Ecto neural progenitor cell (in vitro differentiated cells): ENCODE measurements at places on chromosomes 13 and 19.

GRCh38 chr19:46609511-46610412 lies 8.6 kb downstream of the CALM3 start:
- DNase-seq: no peak

DNA sequence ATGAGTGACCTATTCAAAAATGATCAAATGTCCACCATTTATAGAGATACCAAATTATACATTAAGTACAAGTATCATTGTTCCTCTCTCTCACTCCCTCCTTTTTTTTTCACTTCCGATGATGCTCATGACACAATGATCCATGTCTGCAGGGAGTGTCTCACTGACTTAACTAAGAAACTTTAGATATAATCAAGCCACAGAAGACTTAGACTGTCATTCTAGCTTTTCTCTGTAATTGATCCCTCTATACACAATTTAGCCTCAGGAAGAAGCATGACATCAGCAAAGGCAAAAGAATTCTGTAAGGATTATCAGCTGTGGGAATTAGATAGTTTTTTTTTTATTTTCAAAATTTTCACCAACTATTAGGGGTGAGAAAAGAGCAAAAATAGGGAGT lies 734.9 kb upstream of the PCDH9 start:
- DNase-seq: no peak

GRCh38 chr19:56120371-56121179 lies 520 bp downstream of the ZNF787 start:
- DNase-seq: peak; percentile 78

DNA sequence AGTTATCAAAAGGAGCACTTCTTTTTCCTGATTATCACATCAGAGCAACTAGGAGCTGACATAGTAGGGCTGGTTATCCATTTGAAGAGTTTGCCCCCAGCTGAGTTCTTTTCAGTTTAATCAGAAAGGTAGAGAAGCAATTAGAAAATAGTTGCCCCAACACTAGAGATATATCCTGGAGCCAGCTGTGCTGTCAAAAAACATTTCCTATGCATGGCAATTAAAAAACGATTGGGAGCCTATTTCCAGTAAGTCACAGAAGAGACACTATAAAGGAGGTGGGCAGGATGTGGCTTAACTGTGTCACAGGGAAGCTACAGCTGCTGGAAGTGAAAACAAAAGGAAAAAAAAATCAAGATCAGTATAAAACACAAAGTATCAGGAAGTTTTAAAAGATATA lies 155.7 kb upstream of the SLITRK1 start:
- DNase-seq: no peak

- DNase-seq: no peak
Observed at GRCh38 chr13:41675306-41675705, 218.0 kb downstream of the RGCC start.

- DNase-seq: no peak
Observed at GRCh38 chr13:114050536-114051450, 76.9 kb upstream of the C13orf46 start.

GRCh38 chr13:97953376-97953970 lies at the start of gene IPO5:
IPO5 (plus strand) TSS chr13:97953675; CDS start chr13:97976697, 23,022 bp downstream.
- DNase-seq: no peak

DNA sequence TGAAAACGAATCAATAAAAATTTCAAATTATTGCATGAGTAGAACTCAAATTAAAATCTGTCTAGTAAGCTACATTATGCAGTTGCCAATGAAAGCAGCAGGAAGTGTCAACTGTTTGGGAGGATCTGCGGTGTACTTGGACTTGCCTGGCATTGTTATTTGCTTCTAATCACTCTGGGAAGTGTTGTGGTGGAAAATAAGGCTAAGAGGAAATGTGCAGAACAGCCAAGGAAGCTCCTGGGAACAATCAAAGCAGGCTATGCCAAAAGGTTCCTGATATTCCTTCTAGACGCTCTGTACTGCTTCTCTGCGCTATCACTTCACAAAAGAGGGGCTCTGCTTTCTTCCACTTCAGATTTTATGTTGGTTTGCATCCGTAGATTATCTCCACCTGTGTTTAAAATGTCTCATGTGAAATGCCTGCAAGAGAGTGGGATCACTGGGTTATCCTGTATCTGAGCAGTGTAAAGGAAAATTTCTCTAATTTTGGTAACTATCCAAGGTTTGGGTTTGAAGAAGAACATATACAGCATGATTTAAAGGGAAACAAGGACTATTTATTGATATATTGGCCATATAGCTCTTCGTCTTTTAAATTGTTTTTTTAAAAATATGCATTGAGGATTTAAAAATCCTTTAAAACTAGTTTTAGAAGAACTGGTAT lies 182.7 kb upstream of the CSNK1A1L start:
- no peak for DNase-seq
